ENCODE measurements at places on chromosomes 5 and 9.

DNA sequence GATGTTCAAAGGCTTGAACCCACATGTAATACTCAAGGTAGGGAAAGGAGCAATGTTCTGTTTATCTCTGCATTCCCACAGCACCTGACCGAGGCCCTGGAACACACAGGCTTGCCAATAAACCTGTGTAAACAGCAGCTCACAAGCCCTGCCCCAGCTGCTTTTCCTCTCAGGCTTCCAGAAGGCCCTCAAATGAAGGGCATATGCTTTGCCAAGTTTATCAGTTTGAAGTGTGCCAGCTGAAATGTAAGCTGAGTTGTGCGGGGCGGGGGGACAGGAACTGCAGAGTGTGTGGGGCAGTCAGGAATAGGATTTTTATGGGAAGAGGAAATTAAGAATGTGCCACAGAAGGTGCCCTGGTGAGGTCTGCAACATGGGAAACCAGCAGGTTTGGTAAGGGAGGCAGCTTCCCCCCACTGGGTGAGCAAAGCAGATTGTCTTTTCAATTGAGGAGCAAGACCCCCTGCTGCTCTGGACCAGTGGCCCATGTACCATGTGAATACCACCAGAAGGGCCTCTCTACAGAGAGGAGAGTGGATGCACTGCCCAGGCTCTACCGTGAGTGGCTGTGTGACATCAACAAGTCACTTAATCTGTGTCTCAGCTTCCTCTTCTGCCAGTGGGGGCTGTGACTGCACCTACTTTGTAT lies 194.8 kb downstream of the SPOCK1 start:
- no peak for DNase-seq

GRCh38 chr5:57368010-57368409 lies 114.6 kb downstream of the ACTBL2 start:
- peak; percentile 88 for DNase-seq

GRCh38 chr5:65244031-65244430 lies 237.7 kb downstream of the ADAMTS6 start:
- DNase-seq: no peak

- DNase-seq: peak; percentile 58
Measured at GRCh38 chr5:139131465-139131864, 66.7 kb downstream of the SIL1 start.

DNA sequence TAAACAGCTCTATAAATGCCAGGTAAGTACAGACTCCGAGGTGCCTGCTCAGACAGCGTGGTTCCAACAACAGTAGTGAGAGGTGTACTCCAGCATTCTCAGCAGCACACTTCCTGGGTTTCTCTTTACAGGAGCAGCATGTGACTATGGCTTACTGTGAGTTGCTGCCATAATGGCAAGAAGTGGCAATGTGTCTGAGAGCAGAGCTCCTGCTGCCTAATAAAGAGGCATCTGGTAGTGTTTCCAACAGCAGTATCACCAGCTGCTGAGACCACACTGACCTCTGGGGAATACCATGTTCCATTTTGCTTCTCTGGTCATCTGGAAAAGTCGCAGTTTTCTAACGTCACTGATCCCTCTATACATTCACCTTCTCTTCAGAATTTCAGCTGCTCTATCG lies 398.2 kb downstream of the SLCO4C1 start:
- DNase-seq: no peak

GRCh38 chr9:38289866-38290245 lies 102.6 kb upstream of the ALDH1B1 start:
- DNase-seq: no peak

DNA sequence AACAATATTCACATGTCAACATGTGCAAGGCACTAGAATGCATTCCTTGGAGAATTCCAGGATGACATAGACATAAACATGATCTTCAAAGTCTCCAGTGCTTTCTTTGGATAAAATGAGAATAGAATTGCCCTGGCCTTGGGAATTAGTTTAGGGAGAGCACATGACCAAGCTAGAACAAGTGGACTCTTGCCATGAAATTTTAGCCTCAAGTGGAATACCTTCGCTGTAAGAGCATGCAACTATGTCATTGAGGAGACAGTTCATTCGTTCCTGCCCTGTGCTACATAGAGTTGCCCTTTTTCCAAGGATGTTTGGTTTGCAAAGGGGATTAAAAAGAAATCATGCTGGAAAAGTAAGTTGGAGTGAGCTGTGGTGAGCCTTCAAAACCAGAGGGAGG lies 42.7 kb downstream of the ZFAND5 start:
- DNase-seq: peak; percentile 8

- no peak for DNase-seq
Measured at GRCh38 chr9:124018730-124019697, 7.4 kb downstream of the LHX2 start.

DNA sequence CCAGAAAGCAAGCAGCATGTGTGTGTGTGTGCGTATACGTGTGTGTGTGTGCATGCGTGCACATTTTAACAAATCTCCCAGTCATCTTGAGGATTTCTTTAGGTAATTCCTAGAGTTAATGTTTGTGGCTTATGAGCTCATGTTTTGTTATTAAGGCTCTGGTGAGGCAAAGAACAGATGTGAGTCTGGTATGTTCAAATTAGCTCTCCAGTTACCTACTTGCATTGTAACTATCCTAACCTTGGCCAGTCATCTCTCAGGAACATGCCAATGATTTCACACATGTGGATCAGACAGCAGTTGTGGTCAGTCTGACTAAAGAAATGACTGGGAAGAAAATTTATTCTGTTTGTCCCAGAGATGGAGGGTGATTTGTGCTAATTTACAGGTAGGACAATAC lies 163.1 kb downstream of the IZUMO3 start:
- peak; percentile 60 for DNase-seq

GRCh38 chr5:117455236-117456233 lies 880.9 kb upstream of the SEMA6A start:
- no peak for DNase-seq

DNA sequence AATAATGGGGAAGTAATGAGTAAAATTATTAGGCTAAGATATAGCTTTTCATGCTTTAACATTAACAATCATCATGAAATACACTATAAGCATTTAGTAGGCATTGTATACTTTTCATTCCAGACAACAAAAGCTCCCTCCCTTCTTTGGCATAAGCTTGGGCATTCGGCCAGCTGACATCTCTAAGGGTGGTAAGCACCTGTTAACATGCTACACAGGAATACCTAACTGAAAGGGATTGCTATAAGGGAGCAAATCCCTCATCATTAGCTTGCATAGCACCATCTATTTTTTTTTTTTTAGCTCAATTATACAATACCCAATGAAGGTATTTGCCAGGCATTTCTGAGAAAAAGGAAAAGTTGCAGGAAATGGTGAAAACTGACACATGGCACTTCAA lies 16.6 kb downstream of the STRBP start:
- no peak for DNase-seq

Measured in fibroblast of skin of right quadriceps (primary cell).